ENCODE measurements at places on chromosomes 4 and X.

GRCh38 chr4:168587411-168588125 lies 90.7 kb downstream of the PALLD start:
- DNase-seq, result no peak

DNA sequence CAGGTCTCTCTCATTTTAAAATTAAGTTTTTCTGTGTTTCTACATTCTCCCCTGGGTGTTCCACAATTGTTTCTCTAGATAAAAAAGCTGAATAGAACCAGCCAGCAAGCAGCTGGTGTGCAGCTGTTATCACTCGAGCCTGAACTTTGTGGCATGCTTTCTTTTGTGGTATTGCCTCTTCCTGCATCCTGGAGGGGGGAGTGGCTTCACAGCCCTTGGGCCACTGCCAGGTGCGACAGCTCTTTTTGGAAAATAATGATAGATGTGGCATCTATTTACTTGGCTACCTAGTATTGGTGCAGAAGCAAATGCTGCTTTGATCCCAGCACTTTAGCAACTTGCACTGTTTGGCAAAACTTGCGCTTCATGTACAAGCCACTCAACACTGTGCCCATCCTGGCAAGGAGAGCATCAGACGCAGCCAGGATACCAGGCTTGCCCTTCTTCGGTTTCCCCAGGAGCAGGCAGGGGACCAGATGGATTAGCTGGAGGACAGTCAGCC lies 69.4 kb downstream of the HMGB2 start:
- DNase-seq, result no peak

- DNase-seq, result no peak
Measured at GRCh38 chr4:144663834-144664475, 18.0 kb downstream of the HHIP start.

GRCh38 chrX:27380163-27380845 lies 82.8 kb downstream of the PPP4R3C start:
- DNase-seq, result no peak

GRCh38 chr4:158769175-158769921 lies 522 bp downstream of the FNIP2 start:
- peak; percentile 8 for DNase-seq

DNA sequence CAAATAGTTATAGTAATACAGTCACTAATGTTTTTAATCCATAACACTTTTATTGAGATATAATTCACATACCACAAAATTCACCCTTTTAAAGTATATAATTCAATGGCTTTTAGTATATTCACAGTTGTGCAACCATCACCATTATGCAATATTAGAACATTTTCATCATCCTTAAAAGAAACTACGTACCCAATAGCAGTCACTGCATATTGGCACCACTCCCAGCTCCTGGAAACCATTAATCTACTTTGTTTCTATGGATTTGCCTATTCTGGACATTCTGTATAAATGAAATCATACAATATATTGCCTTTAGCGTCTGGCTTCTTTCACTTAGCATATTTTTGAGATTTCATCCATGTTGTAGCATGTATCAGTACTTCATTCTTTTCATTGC lies 99.3 kb downstream of the AMMECR1 start:
- DNase-seq, result no peak

DNA sequence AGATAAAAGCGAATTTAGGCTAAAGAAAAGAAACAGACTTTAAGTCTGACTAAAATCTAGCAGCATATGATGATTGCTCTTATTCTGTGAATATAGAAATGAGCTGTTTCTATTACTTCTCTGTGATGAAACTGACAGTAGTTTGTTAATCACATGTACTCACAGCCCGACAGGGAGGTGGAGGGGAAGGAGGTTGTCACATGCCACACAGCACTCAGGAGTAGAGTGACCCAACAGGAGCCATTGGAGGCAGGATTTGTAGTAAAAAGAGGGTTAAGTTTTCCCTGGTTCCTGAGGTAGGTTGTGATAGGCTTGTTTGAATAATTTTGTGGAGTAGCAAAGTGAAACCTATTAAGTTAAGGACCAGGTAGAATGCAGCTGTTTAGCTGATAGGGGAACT lies 495.9 kb downstream of the CENPC start:
- DNase-seq, result no peak

GRCh38 chr4:150297861-150298474 lies 219.7 kb downstream of the DCLK2 start:
- DNase-seq, result peak; percentile 23

GRCh38 chrX:102708900-102709299 lies 3.3 kb upstream of the GPRASP2 start:
- DNase-seq, result no peak

DNA sequence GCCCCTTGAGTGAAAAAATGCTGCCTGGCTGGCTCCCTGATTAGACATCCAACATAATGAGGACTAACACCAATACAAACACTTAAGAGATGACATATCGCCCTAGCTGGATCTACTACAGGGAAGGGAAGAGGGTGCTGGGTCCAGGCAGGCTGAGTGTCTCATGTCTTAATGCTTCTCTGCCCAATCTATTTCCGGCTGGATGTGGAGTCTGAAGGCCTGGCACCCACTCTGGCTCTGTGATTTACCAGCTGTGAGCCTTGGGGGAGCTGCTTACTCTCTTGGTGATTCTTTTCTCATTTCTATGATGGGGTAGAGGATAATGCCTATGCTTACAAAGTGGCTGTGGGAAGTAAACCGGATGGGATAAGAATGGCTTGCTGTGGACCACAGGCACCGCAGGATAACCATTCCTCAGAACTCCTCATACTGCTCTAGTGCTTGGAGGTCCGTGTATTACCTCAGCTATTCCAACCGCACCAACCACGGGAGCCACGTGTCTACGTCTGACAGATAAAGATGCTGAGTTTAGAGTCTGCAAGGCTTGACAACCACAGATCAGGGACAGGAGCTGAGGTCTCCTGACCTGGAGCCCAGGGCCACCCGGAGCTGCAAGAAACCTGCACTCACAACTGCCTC lies 161.7 kb downstream of the AFAP1 start:
- DNase-seq, result no peak

GRCh38 chr4:146182443-146182842 lies 6.9 kb downstream of the LSM6 start:
- no peak for DNase-seq

DNA sequence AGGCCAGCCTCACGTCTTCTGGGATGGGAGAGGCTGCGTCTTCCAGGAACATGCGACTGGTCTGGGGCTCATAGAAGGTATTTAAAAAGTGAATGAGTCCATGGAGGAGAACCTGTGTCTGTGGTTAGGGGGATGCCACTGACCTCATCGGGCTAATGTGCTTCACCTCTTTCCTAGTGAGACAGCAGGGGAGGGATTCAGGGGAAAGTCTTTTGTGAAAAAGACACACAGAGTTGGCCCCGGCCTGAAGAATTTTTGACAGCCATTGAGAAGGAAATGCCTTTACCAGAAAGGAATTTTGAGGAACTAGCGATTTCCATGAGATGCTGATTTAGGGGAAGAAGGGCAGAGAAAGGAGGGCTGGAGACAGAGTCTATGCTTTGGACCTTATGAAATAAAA lies 11.0 kb upstream of the C4orf50 start:
- DNase-seq, result no peak

GRCh38 chr4:139808808-139809756 lies 143.5 kb downstream of the MGST2 start:
- DNase-seq, result no peak

DNA sequence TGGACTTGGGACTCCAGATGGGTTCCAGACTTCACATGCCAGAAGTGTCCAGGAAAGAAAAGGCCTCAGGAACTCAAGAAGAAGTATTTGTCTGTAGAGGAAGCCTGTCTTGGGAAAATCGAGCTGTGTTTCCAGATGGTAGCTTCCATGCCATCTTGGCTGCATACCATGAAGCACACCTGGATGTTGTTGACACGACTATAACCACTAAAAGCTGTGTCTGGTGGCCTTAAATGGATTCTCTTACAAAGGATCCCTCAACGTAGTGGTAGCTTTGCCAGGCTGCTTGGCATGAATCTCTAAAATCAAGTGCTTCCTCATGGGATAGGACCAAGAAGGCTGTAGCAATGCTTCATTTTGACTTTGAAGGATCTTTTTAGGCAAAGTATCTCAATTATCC lies 313.4 kb upstream of the BOD1L1 start:
- DNase-seq, result no peak

GRCh38 chr4:137994853-137995252 lies 247.3 kb downstream of the SLC7A11 start:
- no peak for DNase-seq

- DNase-seq, result no peak
Measured at GRCh38 chr4:20288047-20288650, 36.4 kb downstream of the SLIT2 start.

DNA sequence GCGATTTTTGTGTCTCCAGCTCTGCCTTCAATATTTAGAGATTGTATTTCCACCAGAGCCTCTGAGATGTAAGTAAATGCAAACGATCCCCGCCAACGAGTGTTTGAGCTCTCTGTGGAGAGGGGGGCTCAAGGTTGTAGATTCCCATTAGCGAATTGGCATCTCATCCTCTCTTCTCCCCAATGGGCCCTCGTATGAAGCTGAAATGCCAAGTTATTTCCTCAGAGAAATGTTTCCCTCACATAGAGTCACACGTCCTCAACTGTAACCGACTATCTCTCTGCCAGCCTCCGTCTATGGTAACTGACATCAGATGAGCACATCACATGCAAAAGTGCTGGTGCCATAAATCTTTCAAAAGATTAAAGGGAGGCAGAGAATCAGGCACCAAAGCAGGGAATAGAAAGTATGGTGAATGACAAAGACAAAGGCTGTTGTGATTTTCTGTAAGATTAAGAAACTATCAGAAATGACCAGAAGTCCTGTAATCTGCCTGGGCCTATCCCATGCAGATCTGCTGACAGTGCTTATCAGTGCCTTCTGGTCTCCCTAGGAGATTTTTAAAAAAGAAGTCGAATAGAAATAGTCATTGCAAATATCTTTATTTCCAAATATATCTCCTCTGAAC lies 157.1 kb downstream of the PDGFRA start:
- no peak for DNase-seq

GRCh38 chr4:5863461-5864113 lies 29.3 kb downstream of the CRMP1 start:
- peak; percentile 36 for DNase-seq

DNA sequence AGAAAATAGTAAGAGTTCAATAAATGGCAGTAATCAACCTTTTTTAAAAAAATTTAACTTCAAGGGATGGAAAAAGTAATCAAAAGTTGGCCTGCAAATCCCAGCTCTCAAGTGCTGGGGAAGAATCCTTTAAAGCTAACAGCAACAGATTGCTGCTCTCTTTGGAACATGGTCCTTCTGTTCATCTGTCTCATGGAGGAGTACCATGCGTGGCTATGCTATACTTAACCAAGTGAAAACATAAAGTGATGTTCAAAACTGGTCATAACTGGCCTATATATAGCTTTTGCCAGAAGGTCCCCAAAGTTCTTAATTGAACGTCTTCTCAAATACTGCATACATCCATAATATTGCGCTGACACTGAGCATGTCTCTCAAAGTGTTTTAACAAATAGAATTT lies 154.4 kb downstream of the GABRB1 start:
- no peak for DNase-seq

DNA sequence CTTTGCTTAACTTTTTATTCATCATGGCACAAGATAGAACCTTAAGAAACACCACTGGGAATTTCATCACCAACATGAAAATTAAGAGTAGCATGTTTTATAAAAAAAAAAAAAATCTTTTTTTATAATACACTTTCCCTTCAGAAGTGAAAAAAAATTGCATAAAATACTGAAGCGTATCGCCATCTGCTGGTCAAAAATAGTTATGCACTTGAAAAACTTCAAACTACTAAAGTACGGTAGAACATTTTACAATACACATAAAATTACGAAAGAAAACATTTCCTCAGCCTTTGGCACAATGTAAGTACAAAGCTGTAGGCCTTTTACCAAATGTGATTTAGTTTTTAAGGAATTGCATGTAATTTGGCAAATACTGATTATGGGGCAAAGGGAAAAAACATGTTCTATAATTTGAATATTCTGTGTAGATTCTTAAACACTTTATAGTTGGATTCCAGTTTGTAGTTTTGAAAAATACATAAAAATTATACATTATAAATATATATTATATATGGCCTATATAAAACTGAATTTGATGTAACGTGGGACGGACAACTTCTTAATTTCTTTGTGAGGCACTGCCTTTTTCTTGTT lies 26.5 kb downstream of the HCCS start:
- DNase-seq, result no peak

GRCh38 chrX:40385682-40386081 lies 195.1 kb upstream of the ATP6AP2 start:
- DNase-seq, result no peak

GRCh38 chr4:124937993-124938392 lies 225.5 kb upstream of the ANKRD50 start:
- no peak for DNase-seq

DNA sequence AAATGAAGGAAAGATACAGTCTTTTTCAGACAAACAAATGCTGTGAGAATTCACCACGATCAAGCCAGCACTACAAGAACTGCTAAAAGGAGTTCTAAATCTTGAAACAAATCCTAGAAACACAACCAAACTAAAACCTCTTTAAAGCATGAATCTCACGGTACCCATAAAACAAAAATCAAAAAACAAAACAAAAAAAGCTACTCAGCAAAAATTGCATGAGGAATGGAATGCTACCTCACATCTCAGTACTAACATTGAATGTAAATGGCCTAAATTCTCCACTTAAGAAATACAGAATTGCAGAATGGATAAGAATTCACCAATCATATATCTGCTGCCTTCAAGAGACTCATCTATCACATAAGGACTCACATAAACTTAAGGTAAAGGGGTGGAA lies 300.1 kb downstream of the NAF1 start:
- DNase-seq, result no peak

DNA sequence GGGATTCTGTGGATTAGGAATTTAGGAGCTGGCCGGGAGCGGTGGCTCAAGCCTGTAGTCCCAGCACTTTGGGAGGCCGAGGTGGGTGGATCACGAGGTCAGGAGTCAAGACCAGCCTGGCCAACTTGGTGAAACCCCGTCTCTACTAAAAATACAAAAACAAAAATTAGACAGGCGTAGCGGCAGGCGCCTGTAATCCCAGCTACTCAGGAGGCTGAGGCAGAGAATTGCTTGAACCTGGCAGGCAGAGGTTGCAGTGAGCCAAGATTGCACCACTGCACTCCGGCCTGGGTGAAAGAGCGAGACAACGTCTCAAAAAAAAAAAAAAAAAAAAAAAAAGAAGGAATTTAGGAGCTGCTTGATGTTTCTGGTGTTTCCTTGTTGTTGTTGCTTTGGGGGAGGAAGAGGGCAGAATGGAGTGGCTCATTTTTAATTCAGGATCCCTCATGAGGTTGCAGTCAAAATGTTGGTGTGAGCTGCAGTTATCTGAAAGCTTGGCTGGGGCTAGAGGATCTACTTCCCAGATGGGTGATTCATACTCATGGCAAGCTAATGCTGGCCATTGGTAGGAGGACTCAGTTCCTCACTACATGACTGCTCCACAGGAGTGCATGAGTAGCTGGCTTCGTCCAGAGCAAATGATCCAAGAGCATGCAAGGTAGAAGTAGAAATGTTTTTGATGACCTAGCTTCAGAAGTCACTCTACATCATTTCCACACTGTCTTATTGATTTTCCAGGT lies 26.5 kb upstream of the JADE1 start:
- DNase-seq, result no peak

- no peak for DNase-seq
Measured at GRCh38 chrX:22057667-22058066, 25.5 kb downstream of the PHEX start.
